ENCODE measurements at places on chromosomes 3 and 15.

DNA sequence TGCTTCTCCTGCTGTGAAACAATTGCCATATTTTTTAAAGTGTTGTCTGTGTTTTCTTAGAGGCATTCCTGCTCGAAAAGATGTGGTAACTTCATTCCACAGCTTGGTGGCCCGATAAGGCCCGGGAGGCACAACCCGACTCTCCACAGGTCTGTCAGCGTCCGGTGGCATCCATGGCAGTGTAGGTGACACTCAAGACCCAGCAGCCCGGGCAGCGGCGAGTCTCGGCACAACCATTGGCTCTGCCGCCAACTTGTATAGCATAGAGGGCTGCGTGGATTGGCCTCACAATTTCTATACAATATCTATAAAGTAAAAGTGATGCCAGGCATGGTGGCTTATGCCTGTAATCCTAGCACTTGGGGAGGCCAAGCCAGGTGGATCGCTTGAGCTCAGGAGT is 262.3 kb upstream of the CHRNA7 start:
- no peak for DNase-seq

DNA sequence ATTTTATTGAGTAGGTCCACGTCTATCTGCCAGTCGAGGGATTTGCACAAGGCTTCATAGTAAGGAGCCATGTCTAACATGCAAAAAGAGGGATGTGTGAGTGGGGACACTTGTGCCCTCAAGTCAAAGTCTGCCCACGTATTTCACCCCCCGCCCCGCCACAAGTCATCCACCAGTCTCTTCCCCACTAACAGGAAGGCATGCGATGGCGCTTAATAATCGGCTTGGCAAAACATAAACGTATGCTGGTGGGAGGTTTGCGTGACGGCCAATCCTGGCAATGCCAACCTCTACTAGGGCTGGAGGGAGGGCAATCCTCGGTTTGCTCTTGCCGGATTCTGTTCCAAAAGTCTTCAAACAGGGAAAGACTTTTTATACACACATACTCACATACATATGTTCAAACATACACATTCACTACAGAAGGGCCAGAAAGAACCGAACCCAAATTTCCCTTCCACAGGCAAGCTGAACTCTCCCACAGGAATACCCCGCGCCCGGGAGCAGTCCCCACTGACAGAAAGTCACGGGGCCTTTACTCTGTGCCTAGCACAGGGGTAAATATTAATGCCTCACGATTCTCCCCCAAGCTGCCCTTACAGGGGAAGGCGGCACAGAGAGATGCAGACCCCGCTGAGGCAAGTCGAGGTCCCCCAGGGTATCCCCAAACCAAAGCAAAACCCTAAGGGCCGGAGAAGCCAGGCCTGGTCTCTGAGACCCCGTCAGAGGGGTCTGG is 675 bp downstream of the PSMD6 start:
- no peak for DNase-seq

DNA sequence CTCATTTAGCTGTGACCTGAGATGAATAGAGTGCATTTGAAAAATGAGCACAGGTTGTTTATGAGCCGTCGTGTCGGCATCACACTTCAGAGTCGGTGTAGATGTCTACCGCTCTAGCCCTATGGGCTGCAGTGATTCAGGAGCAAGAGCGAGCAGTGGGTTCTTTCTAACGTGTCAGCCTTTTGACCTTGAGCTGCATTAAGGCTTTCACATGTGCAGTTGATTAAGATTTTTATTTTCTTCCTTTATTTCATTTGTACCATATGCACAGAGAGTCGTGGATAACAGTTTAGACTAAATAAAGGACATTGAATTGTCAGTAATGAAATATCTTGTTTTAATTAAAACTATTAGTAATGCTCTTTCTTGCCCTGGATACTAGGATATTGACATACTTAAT is 368.2 kb downstream of the PTPRG start:
- DNase-seq, result no peak

- no peak for DNase-seq
Measured at GRCh38 chr3:185929192-185930151, 8.3 kb downstream of the TRA2B start.

DNA sequence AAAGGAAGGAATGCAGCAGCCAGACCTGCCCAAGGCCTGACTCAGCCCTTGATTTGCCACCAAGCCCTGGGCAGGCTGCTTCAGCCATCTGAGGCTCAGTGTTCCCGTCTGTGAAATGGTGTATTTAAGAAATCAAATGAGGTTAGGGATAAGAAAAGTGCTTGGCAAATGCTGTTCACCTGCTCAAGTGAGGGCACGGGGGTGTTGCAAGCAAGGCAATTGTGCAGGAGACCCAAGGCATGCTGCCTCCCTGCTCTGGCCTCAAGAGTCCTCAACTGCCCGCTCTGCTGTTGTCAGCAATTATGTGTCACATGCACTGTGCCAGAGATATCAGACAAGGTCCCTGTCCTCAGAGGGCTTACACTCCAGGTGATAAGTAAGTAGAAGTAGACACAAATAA is 101.8 kb downstream of the TPRA1 start:
- no peak for DNase-seq

DNA sequence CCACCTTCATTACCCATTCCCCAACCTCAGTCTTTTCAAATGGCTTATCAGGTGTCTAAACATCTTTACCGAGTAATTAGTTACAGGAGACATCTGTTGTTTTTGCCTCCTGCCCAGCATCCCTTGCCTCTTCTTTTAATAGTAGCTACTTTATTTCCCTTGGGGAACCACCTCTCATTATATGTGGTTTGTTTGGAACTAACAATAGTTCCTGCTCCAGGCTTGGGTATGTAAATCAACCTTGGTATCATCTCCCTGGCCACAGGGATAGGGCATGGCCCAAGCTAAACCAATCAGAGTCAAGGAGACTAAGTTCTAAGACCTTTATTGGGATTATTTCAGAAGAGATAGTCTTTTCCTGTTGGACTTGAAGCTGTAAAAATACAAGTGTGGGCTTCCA is 76.6 kb downstream of the ETV5 start:
- DNase-seq, result no peak

Data from AG09319 (cell line).